ENCODE measurements at places on chromosomes 6 and 20.

- DNase-seq, result no peak
Observed at GRCh38 chr6:71982389-71982788, 96.0 kb downstream of the RIMS1 start.

DNA sequence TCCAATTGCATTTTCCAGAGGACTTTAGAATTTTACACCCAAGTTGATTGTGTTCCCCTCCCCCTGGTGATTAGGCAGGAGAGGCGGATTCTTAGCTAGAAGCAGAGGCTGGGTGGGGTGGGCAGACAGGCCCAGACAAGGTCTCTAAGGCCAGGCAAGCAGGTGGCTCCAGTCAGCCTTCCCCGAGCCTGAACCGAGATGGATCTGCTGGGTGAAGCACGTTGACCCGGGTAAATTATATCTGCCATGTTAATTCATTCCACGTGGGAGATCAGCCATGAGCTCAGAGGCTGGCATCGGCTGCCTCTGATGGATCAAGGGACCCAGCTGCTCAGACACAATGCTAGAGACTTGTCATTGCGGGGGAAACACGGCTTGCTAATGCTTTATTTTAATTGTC, 159.5 kb upstream of the MAFB start:
- DNase-seq, result no peak

- DNase-seq, result no peak
Observed at GRCh38 chr6:12261502-12261901, 28.7 kb upstream of the EDN1 start.

- no peak for DNase-seq
Observed at GRCh38 chr20:24134284-24134683, 145.7 kb upstream of the GGTLC1 start.

- DNase-seq, result no peak
Observed at GRCh38 chr6:164928728-164929407, 380.5 kb downstream of the C6orf118 start.

- DNase-seq, result no peak
Observed at GRCh38 chr6:100724222-100724621, 156.9 kb downstream of the ASCC3 start.

GRCh38 chr6:42911171-42912021, 4.5 kb upstream of the PTCRA start:
- DNase-seq, result no peak

- no peak for DNase-seq
Observed at GRCh38 chr6:15256538-15257271, 10.8 kb downstream of the JARID2 start.

DNA sequence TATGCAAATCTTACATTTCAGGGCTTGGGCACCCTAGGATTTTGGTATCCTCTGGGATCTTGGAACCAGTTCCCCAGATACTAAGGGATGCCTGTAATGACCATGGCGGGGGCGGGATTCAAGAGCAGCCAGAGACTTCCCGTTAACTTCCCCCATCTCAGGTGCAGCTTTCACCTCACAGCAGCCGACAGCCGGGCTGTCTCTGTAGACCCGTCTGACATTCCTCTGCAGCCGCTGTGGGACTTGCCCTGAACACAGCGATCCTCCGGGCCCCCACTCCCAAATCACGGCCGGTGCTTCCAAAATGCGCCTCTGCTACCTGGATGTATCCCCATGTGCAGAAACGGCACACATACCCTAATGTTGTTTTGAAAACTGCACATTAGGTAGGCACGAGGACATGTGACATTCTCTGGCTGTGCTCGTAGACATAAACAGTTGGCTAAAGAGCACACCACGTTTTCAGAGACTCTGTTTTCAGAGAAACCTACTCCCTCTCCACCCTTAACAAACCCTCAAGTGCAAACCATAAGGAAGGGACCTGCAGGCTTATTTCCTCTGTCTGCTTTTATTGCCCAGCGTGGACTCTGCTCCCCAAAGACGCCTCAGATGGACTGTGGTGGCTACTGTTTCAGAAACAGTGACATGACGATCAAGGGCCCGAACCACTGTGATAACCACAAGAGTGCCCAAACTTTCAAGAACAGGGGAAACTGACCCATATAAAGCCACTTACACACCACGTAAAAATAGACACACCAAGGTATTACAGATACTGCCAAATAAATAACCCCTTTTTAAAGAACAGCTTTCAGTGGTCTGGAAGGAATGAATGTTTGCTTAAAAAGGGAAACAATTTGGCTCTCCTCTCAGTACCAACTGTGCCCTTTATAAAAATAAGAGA, 72.9 kb upstream of the FOXC1 start:
- no peak for DNase-seq

DNA sequence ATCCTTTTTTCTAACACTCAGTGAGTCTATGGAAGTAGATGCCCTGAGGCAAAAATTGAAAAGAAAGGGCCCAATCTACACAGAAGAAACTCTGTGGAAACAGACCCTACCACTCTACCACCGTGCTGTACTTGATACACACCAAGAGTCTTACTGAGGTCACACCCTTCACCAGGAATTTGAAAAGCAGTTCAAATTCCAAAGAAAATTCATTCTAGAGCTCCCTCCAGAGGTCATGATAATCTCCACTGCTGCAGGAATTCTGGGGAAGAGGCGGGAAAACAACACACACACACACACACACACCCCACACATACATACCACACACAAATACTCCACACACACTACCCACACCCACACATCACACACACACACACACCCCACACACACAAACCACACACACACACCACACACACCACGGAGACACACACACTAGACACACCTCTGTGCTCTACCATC, 336.8 kb downstream of the HDGFL1 start:
- no peak for DNase-seq

DNA sequence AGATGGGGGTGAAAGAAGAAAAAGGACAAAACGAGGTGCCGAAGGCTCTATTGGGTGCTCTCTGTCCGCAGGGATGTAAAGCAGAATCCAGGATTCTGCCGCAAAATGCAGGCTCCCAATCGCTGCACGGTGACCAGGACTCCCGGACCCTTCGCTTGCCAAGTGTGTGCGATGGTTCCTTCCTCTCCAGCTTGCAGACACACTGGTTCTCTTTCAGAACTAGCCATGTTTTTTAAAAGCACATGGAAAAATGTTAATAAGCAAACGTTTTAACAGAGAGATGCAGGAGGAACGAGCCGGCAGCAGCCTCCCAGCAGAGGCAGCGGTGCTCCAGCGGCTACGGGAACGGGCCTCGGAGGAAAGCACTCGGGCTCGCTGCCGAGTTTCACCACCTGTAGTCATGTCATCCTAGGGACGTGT, 59.6 kb downstream of the ZNF831 start:
- no peak for DNase-seq
